ENCODE measurements at places on chromosomes 7 and 10.

GRCh38 chr7:127383123-127383835 is 9.2 kb downstream of the ZNF800 start:
- DNase-seq = no peak

DNA sequence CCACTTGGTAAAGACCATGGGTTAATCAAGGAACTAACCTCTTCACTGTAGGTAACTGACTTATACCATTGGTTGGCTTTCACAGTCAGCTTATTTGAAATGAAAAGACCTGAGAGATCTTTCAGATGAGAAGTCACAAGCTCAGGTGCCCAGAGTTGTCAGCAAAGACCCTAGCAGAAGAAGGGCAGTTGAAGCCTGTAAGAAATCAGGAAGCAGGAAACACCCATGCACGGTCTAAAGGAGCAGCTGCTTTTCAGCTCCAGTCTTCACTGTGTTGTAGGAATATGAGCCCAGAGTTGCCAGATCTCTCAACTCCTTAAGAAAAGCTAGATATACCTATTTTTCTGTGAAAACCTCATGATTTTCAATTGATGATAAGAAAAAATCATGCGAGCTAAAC is 130.0 kb downstream of the ARID5B start:
- DNase-seq = no peak

DNA sequence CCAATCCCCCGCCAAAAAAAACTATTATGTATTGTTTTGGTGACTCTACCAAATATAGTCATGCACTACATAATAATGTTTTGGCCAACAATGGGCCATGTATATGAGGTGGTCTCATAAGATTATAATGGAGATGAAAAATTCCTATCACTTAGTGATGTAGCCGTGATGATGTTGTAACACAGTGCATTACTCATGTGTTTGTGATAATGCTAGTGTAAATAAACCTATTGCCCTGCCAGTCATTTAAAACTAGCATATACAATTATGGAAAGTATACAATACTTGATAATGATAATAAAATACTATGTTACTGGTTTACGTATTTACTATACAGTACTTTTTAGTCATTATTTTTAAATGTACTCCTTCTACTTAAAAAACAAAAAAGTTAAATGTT is 101.5 kb downstream of the SLC25A40 start:
- DNase-seq = no peak

DNA sequence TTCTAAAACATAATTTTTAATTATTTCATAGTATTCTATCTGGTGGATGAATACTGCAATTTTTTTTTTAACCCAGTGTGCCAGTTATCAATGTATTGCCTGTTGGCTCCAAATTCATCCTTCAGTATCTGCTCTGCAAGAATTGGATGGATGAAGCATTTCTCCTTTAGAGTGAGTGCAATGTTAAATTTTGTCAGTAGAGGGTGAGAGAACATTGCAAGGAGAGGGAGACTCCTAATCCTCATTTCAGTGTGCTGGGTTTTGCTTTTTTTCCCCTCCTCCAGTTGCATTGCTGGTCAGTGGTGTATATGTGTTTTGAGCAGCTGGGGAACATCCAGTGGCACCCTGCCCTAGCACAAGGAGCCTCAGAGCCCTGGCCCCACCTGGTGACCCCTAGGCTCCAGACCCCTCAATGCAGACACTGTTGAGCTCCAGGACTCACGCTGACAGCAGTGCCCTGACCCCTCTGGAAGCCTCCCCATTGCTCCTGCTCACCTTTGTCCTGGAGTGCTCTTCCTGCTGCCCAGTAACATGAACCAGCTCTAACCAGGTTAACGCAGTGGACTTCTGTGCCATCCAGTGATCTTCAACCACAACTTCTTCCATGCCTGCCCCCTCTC is 199.4 kb downstream of the USP6NL start:
- no peak for DNase-seq

- DNase-seq = no peak
Observed at GRCh38 chr7:274266-274665, 15.7 kb upstream of the FOXL3 start.

GRCh38 chr7:76189276-76189675 is 12.4 kb upstream of the SRRM3 start:
- no peak for DNase-seq

DNA sequence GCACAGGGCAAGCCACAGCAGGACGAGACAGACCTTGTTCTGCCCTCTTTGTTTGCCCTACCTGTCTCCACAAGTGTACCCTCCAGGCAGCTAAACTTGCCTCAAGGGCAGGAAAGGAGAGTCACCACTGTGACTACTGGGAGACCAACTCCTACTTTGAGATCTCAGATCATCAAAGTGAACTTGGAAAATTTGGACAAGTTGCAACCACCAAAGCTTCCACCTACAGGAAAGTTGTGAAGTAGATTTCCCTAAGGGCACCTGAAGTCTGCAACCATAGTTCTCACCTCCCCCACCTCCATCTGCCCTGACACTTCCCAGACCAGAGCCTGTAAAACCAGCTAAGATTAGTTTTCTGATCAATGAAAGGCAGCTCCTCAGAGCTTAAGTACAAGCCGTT is 2.5 kb upstream of the WDR91 start:
- DNase-seq = no peak

DNA sequence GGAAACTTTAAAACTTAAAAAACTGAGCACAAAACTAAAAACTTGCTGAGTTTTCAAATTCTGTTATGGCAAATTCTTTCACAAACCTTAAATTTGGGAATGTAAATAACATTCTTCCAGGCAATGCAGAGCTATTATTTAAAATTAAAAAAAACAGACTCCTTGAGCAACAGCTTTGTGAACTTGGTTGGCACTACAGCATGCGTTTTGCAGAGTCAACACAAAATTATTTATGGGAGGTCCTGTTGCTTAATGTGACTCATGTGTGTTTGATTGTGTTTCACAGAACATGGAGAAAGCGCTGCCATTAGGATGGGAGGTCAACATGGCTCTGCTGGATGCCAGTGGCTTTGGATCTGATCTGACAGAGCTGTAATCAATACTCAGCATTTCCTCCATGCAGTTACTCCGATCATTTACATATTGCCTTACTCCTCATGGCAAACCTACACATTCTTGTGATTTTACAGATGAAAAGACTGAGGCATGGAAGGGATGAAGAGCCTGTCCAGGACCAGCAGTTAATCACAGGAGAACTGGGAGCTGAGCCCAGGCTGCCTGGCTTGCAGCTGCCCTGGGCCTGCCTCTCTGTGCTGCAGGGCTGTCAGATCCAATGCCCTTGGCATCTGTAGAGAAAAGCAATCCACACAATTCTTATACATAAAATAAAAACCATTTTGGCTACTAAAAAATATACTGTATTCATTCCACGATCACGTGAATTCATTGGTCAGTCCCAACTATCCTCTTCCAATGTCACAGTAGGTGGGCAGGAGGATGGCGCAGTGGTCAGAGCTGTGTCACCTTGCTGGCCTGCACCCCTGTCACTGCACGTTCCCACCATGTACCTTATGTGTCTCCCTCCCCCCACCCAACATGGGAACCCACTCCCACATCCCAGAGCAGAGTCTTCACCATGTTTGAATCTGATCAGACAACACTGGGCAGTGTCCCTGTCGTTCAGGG is 200.9 kb downstream of the CXCL12 start:
- DNase-seq = no peak

DNA sequence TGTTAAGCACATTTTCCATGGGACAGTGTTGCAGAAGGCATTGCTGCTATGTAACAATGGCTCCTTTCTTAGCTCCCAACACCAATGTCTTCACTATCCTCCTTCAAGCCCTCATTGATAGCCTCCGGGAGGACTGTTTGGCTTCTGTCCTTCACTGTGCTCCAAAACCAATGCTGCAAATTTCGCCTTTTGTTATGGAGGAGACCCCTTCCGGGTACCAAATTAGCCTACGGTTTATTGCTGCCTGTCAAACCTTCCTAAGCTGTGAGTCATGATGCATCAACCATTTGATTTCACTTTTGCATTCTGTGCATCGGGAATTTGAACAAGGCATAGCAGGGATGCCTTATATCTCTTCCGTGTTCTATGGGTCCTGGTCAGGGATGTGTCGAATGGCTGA is 432.9 kb downstream of the GATA3 start:
- DNase-seq = no peak

DNA sequence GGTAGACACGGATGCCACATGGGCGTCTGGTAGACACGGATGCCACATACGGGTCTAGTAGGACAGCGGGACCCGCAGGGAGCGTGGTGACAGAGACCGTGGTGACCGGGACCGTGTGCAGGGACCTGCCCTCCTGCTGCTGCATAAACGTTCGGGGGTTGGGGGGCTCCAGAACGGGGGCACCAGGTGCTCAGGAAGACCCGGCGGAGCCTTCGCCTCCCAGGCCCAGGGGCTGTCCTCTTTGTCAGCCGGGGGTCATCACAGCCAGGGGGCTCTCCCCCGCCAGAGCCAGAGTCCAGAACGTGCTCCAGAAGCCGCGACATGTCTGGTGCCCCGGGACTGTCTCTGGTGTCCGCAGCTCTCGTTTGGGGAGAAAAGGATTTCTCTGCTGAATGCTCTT is 69.2 kb upstream of the ADGRA1 start:
- DNase-seq = no peak

GRCh38 chr7:153406486-153406872 is 645.7 kb upstream of the DPP6 start:
- no peak for DNase-seq

- DNase-seq = no peak
Observed at GRCh38 chr10:129040377-129040776, 426.7 kb upstream of the MGMT start.

GRCh38 chr7:45007571-45008328 is 7.7 kb downstream of the CCM2 start:
- DNase-seq = no peak

- no peak for DNase-seq
Observed at GRCh38 chr7:96407427-96407826, 85.5 kb upstream of the SLC25A13 start.

GRCh38 chr7:36717586-36717985 is 6.7 kb downstream of the AOAH start:
- no peak for DNase-seq

GRCh38 chr7:5662828-5663227 is 118.6 kb downstream of the RNF216 start:
- DNase-seq = no peak

- no peak for DNase-seq
Observed at GRCh38 chr7:14436878-14437277, 447.4 kb upstream of the ETV1 start.

DNA sequence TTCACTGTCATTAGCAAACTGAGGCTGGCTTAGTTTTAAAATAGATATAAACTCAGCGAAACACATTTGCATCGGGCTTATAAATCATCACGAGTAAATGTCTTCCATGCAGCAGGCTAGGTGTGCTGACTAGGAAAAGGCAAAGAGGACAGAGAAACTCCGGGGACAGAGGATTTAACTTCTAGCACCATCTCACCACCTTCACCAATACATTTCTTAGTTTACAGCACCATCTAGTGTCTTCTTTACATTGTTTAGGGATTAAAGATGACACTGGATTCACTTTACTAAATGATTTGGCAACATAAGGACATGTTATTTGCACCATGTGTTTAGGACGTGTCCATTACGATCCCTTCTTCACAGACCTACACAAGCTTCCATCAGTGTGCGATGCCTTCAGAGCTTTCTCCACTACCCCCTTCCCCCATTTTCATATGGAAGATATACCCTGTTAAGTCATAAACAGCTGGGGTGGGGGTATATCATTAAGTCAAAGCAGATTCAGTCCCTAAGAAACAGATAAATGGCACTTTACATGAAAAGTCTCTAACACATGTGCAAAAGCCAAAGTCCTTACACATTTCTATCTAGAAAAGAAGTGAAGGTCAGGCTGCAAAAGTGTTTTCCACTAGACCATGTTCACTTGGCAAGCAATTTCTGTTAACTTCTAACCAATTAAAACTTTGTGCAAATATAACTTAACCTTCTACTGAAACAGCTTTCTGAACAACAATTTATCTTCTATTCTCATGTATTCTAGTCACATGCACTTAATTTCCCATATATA is 103.3 kb downstream of the GRB10 start:
- DNase-seq = no peak

GRCh38 chr10:21170216-21170615 is 273.1 kb upstream of the NEBL start:
- no peak for DNase-seq

GRCh38 chr7:76074972-76075370 is 27.1 kb downstream of the MDH2 start:
- DNase-seq = no peak

DNA sequence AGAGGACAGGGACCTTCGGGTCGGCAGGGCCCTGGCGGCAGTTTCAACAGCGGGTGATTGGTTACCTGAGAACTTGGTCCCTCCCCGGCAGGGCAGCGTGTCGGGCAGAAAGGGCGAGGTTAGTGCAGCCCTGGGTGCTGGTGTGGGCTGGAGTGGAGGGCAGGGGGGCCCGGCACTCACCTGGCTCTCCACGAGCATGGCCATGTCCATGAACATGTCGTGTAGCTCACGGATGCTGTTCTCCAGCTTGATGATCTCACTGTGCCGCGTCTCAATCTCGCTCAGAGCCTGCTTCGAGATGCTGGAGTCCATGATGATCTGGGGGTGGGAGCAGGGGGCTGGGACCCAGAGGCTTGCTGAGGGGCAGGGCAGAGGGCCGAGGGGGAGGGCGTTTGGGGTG is 16.8 kb downstream of the STX1A start:
- DNase-seq = no peak

DNA sequence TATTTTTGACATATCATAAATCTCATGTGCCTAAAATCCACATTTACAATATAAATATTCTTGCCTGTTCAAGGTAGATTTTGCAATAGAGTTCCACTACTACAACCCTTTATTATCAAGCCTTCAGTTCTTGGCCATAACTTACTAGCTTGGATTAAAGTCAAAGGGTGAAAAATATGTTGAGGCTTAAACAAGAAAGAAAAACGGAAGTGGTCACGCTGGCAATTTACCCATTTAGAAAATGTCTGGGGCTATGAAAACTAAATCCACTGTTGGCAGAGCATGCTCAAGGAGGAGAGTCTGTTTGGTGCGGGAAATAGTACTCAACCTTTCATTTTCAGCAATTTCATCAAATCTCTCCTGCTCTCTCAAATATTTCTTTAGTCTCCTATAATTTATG is 209.8 kb upstream of the RHOBTB1 start:
- DNase-seq = no peak

- no peak for DNase-seq
Observed at GRCh38 chr10:51023636-51024035, 50.7 kb upstream of the PRKG1 start.

- no peak for DNase-seq
Observed at GRCh38 chr7:6020371-6021286, 10.5 kb upstream of the ANKRD61 start.

- DNase-seq = no peak
Observed at GRCh38 chr10:62708569-62708968, 96.0 kb upstream of the ADO start.

DNA sequence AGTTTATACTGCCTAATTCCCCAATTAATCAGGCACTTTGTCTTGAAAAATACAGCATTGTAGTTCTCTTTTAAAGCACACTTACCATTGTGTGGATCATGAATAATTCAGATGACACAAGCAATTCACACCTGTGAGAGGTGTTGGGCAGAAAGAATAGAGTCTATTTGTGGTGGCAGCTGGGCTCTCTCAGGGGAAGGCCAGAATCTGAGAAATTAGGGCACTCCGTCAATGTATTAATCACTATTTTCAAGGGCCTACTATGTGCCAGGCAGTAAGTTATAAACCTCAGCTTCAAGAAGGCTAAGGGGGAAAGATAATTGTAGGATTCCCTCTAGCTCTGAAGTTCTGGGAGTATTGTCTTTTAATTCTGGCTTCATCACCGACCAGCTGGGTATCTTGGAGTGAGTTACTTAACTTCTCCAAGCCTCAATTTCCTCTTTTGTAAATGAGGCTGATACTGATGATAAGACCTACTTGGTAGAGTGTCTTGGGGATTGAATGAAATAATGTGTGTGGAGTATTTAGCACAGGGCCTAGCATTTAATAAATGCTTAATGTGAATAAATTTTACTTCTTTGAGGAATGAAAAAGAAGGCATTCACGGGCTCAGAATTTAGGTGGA is 2.5 kb downstream of the CHN2 start:
- DNase-seq = no peak

Data from stimulated activated CD4-positive, alpha-beta T cell treated with anti-CD3 and anti-CD28 coated beads, Interleukin-4, amount 100 ng/mL, for 1 hour (primary cell).